ENCODE measurements at places on chromosomes 2 and 18. TPM values are rescaled to one million over a fixed set of nuclear protein-coding genes. Genes with fewer than 3 reads are reported as not detected.

Gene NRBP1
- 151 TPM for total RNA-seq

- DNase-seq: no peak
Measured at GRCh38 chr18:60193780-60194179, 178.8 kb downstream of the MC4R start.

Gene SLC19A3
- total RNA-seq: 0.96 TPM

- peak; percentile 68 for DNase-seq
Measured at GRCh38 chr2:98601532-98602132, 6.7 kb downstream of the COA5 start.

Gene POMC
- not detected for total RNA-seq

DNA sequence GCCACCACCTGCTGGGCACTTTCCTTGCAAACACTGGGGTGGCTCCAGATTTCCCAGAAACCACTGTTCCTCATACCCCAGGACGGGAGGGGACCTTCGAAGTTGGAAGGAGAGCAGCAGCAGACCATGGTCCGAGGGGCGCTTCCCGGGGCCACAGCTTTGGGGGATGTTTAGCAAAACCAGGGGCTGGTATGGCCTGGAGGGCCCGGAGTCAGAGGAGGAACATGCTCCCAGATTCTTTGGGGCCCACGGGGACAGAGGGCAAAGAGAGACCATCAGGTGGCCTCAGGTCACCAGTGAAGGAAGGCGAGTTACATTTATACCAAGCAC is 25.3 kb downstream of the HS6ST1 start:
- no peak for DNase-seq
